Astrocyte of the hippocampus (primary cell): ENCODE measurements at places on chromosomes 16 and 17.
A peak's percentile ranks its signal among the peaks of the same experiment; 100 is the strongest.

- DNase-seq = no peak
Observed at GRCh38 chr17:48587276-48588073, 2.6 kb downstream of the HOXB3 start.

DNA sequence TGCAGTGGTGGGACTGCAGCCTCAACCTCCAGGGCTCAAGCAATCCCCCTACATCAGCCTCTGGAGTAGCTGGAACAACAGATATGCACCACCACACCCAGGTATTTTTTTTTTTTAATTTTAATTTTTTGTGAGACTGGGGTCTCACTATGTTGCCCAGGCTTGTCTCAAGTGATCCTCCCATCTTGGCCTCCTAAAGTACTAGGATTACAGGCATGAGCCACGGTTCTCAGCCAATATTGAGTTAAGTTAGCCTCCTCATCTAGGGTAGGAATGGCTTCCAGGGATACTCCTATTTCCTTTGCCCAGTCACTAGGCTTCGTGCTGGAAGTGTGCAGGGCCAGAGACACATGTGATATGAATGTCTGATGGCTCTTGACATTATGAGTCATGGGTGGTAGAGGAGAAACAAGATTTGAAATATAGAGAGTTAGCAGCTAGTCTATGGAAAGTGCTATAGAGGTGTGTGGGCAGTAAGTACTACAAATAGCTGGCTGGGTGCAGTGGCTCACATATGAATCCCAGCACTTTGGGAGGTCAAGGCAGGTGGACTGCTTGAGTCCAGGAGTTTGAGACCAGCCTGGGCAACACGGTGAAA lies 8.0 kb upstream of the HES7 start:
- DNase-seq = no peak

DNA sequence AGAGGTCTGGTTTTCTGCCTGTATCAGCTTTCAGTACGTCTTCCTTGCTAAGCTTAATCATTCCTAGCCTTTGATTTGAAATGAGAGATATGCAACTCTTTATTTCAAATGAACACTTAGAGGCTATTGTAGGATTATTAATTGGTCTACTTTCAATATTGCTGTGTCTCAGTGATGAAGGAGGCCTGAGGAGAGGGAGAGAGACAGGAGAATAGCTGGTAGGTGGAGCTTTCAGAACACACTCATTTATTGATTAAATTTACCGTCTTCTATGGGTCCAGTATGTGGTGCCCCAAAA lies 187.0 kb downstream of the BCAS3 start:
- no peak for DNase-seq

DNA sequence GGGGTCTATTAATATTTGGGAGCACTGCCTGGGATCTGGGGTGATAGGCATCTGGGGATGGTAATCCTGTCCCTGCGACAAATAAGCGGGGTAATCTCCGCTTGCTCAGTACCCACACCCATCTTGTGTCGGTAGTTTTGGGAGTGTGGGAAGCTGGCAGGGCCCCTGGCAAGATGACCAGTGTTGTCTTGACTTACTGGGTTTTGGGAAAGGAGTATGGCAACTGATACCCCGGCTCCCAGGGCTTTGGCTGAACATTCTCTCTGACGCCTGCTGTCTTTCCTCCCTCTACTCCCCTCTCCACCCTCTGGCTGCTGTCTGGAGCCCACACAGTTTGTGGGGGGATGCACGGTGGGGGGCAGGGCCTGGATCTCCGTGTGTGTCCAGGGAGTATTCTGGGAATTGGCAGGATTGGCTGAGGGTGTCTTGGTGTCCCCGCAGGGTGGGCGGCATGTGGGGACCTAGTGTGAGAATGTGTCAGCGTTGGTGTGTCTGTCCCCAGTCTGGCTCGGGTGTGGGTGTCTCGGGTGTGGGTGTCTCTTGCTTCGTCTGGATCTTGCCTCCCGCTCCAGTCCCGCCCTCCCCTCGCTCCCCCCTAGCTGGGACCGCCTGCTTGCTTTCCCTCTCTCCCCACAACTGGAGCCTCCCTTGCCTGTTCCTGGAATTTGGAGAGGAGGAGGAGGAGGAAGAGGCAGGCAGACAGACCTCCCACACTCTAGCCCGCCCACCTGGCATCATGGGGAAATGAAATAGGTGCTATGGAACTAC lies 12.0 kb downstream of the RARA start:
- peak; percentile 40 for DNase-seq

DNA sequence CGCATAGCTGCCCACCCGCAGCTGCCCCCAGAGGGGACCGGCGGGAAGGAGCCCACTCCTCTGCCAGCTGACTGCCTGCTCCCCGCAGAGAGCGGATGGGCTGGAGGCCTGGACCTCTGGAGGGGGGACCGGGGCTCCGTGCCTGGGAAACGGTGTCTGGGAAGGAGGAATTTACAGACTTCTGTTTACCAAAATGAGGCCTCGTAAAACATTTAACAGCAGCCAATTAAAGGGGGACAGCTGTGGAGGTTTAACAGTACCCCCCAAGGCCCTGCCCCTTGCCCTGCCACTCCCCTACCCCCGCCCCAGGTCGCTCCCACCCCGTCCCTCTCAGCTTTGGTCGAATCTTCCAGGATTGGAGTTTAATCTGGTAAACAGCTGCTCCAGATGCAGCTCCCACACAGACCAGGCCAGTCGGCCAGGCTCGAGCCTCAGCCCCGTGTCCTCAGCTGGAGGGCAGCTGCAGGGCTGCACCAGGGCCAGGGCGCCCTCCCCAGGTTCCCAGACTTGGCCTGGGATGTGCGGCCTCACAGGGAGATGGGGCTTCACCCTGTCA lies 41.1 kb downstream of the BAHCC1 start:
- no peak for DNase-seq

- peak; percentile 98 for DNase-seq
Observed at GRCh38 chr16:27268376-27269299, at the start of gene NSMCE1. Gene NSMCE1, minus strand, starts transcription at chr16:27268772. Its CDS starts 11,202 bp downstream, at chr16:27257570.

DNA sequence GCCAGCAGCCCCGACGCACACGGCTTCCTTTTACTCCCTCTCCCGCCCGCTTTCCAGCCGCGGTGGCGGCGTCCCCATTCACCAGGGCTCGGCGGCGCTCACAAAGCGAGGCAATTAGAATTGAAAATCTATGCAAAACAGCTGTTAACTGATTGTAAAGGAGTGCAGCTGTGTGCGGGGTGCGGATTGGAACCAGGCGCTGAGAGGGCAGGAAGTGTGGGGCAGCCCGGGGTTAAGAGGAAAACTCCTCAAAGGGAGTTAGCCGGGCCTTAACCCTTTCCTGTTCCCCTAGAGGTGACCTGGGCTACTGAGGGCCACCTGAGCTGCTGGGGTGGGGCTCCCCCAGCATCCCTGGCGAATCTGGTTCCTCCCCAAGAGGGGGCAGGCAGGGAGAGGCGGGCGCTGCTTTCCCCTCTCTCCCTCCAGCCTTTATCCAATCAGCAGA lies 5.8 kb upstream of the GSE1 start:
- DNase-seq = peak; percentile 53

- DNase-seq = peak; percentile 81
Observed at GRCh38 chr17:33779234-33779591, 475.9 kb upstream of the CCL2 start.

- DNase-seq = no peak
Observed at GRCh38 chr17:17382065-17382459, 78.9 kb downstream of the NT5M start.

DNA sequence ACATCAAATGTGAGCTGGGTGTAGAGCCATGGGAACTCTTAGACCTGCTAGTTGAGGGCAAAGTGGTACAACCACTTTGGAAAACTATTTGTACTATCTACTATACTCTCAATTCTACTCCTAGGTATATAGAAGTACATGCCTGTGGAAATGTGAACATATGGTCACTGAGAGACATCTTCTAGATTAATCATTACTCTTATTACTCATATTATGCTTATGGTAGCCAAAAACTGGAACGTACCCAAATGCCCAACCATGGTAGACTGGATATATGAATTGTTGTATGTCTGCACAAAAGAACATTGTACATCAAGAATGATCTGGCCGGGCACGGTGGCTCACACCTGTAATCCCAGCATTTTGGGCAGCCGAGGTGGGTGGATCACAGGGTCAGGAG lies 2.7 kb downstream of the WDR45B start:
- DNase-seq = no peak

DNA sequence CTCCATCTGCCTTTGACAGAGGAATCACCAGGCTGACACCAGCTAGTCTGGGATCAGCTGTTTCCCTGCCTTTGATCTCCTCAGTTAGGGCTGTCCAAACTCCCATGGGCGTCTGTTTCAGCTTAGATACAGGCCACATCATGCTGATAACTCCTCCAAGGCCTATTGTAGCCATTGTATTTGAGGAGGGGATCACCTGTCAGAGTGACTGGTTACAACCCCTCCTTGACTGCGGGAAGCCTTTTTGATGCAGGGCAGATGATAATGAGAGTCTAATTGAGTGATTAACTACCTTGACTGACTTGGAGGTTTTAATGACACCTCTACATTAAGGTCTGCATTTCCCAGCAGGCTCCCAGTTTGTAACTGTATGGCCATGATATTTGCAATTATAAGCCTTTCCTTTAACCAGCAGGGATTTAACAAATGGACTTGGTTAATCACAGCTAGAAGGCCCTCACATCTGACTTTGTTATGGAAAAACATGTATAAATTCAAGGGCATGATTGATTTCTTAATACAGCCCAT lies 863.5 kb downstream of the KCNJ2 start:
- DNase-seq = no peak

DNA sequence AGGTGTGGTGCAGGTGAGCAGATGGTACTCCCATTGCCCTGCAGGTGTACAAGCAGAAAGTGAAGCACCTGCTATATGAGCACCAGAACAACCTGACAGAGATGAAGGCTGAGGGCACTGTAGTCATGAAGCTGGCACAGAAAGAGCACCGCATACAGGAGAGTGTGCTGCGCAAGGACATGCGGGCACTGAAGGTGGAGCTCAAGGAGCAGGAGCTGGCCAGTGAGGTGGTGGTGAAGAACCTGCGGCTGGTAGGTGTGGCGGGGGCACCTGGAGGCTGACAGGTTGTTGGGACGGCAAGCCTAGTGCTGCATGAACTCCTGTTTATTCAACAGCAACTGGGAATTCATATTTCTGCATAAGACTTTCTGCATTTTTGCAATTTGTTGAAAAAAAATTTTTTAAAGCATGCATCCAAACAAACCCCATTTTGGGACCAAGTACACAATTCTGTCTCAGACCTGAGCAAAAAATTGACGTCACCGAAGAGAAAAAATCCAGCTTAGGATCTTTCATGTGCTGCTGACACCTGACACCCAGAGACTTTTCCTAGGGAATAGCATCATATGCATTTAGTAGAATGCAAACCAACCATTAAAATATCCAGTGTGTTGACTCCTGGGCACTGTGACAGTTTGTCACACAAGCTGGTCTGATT lies 13.5 kb upstream of the DBNDD1 start:
- DNase-seq = no peak

DNA sequence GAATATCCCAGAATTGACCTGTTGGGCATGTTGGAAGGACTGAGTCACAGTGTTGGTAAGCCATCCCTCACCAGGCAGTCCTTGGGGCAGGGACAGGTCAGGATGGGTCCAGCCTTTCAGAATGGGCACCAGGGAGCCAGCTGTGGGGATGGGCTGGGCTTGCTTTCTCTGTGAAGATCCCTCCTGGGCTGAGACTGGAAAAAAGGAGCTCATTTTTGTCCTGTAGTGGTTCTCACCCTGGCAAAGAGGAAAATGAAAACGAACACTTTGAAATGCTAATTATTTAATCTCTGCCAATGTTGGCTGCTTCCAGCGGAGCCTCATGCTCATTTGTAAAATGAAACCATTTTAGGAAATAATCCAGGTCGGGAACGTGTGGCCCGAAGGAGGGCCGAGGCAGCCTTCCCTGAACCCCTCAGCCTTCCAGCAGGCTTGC lies 237.5 kb upstream of the SALL1 start:
- DNase-seq = peak; percentile 56

- no peak for DNase-seq
Observed at GRCh38 chr16:46889245-46889941, 5.2 kb downstream of the GPT2 start.
